ENCODE measurements at places on chromosomes 12 and 14. TPM values are rescaled to one million over a fixed set of nuclear protein-coding genes. Genes with fewer than 3 reads are reported as not detected.
A peak's percentile ranks its signal among the peaks of the same experiment; 100 is the strongest.

- DNase-seq, result peak; percentile 45
These were observed 318.4 kb downstream of the RAD51B start for GRCh38 chr14:68137704-68138619.

Gene PCK2
- 4.3 TPM for total RNA-seq

- DNase-seq, result peak; percentile 64
These were observed at the start of gene SMOC1 for GRCh38 chr14:69879175-69880043. Gene SMOC1 (plus strand): TSS chr14:69879416. CDS start chr14:69879679, 263 bp downstream.

Gene CIROP
- not detected for total RNA-seq

Gene RTL1
- not detected for total RNA-seq

GRCh38 chr14:61438860-61439765 lies 117.7 kb downstream of the PRKCH start:
- no peak for DNase-seq

GRCh38 chr12:11814374-11814773 lies 164.9 kb downstream of the ETV6 start:
- DNase-seq, result no peak

DNA sequence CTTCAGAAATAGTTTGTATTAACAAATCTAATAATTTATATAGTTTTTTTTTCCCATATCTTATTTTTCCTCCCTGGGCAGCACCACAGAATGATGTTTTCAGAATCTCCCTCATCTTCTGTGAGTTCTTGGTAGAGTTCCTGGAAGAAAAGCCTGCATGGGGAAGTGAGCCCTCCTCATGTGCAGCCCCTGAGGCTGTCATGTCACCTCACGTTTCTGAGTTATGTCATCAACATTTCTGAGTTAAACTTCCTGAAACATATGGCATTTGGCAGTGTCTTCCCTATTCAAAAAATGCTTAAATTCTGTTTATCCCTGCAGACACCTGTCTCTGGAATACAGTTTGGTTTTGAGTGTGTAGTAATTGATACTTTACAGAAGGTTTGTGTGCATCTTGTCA lies 979.0 kb downstream of the TMEM121 start:
- DNase-seq, result no peak

Gene OTX2
- not detected for total RNA-seq

DNA sequence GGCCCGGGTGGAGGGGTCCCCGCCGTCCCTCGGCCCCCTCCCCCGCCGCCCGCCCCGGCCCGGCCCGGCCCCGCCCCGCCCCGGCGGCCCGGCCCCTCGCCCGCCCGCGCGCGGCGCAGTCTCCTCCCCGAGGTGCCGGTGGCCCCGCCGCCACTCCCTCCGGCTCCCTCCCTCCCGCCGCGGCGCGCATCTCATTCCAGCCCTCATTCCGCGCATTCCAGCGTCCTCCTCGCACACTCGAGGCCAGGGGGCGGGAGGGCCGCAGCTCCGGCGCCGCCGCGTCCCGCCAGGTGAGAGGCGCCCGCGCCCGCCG lies at the start of gene TEAD4:
TSS of gene TEAD4 (plus strand) at position 206 of the 313 bp plus-strand sequence.
- no peak for DNase-seq

GRCh38 chr14:104804481-104805325 lies 3.8 kb downstream of the ZBTB42 start:
- DNase-seq, result no peak

Gene HPD
- total RNA-seq, result not detected
